ENCODE measurements at places on chromosomes 13 and 19.

- no peak for DNase-seq
Observed at GRCh38 chr13:75558145-75558840, 8.7 kb downstream of the UCHL3 start.

DNA sequence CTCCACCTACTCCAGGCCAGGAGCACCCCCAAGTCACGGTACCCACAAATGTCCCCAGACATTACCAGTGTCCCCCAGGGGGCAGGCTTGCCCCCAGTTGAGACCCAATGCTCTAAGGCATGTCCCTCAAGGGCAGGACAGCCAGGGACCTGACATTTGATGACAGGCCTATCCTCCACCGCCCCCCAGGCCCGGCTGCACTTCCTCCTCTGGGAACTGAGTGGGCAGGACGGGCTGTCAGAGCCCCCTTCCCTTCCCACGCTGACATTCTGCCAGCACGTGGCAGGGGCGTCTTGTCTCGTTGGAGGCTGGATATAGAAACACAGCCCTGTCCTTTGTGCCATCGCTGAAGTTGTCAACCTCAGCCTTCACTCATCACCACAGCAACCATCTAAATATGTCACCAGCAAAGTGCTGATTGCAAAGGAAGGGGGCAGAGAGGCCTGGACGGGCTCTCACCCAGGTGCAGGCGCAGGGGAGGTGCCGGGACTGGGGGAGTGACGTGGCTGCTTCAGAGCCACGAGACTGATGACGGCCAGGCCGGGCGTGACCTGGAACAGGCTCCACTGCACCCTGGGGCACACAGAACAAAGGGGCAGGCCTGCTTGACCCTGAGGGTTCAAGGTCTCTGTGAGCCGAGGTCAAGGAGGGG is 38.4 kb downstream of the GNG7 start:
- DNase-seq, result no peak

- DNase-seq, result no peak
Observed at GRCh38 chr19:2394442-2395292, 32.7 kb downstream of the TIMM13 start.

GRCh38 chr13:90055121-90055520 is 1292.4 kb upstream of the MIR17HG start:
- DNase-seq, result no peak

GRCh38 chr19:33456845-33457220 is 64.8 kb downstream of the PEPD start:
- no peak for DNase-seq

DNA sequence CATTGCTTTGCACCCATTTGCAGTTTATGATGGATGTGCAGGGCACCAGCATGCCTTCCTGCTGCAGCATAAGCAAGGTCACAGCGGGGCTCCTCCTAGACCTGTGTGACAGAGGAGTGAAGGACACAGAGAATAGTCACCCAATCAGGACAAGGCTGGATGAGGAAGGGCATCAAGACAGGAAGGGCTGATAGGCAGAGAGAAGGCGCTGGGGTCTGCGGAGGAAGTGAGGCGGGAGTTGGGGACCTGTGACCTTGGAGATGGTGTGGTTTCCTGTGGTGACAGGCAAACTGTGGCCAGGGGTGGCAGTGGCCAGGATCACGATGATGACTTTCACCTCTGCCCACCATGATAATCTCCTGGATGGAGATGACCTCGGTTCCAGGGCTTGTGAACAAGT is 16.4 kb upstream of the KCTD15 start:
- no peak for DNase-seq

Data from endothelial cell (in vitro differentiated cells).